Activated naive CD4-positive, alpha-beta T cell treated with anti-CD3 and anti-CD28 coated beads, Interleukin-2, amount 50 U/mL, for 16 hours (primary cell): ENCODE measurements at places on chromosomes 16 and 17.

DNA sequence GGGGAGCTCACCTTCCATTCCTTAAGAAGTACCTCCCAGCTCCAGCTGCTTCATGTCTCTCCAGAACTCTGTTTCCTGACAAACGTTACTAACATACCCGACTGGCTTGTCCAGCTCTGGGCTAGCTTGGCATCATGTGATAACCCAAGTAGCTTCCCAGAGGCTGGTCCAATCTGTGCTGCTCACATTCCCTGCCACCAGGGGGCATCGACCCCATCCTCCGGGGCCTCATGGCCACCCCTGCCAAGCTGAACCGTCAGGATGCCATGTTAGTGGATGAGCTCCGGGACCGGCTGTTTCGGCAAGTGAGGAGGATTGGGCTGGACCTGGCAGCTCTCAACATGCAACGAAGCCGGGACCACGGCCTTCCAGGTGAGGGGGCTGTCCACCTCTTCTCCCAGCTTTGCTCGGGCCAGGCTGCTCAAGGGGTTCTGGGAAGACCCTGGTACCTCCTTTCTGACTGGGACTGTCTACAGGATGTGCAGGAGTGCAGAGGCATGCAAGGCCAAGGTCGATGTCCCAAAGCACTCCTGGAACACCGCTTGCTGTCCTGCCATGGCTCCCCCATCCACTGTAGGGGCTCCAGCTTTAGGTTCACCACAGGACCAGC, 7.6 kb downstream of the EPX start:
- DNase-seq = peak; percentile 58

DNA sequence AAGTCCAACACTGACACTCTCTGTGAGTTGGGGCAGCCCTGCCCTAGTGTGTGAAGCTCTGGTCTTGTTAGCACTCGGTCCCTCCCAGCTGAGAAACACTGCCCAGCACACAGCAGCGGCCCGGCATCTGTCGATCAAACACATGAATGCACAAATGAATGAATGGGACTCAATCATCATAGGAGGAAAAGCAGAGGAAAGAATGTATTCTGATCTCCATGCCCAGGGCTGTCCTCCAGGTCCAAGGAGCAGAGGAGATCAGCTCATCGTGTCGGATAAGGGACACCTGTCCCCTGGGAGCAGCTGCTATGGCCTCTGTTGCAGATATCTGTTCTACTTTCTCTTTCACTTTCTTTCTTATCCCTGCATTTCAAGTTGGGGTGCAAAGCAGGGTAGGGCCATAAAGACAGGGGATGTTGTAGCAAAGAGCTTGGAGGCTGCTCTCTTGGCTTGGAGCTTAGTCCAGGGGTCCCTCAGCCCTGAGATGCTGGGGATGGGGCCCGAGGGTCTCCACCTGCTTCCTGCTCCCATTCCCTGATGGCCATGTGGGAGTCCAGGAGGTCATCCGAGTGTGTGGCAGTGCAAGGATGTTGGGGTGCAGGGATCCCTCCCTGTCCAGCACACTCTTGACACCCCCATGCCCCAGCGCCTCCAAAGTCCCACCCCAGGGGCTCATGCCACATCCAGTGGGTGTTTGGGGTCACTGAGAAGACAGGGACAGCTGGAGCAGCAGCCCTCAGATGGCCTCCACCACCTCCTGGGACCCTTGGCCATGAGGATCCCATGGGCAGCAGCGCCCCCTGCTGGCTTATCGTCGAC, 88.2 kb downstream of the IRF8 start:
- DNase-seq = peak; percentile 45

DNA sequence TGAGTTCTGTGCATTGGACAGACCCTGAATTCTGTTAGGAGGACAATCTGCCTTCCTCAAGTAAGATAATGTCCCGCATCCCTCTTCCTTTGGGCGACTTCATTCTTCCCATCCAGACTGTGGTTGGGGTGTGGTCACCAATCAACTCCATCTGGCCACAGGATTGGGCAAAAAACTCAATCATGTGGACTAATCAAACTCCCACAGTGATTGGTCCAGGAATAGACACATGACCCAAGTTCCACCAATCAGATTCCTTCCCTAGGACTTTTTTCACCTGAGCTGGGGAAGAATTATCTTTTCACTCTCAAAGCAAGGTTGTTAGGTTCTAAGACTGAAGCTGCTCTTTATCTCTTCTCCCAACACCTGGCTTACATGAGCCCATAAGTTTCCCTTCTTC, 13.2 kb upstream of the NKD1 start:
- no peak for DNase-seq

GRCh38 chr16:77963185-77964044, 58.9 kb upstream of the CLEC3A start:
- DNase-seq = no peak

- no peak for DNase-seq
Observed at GRCh38 chr16:61007694-61008093, 1028.5 kb downstream of the CDH8 start.

DNA sequence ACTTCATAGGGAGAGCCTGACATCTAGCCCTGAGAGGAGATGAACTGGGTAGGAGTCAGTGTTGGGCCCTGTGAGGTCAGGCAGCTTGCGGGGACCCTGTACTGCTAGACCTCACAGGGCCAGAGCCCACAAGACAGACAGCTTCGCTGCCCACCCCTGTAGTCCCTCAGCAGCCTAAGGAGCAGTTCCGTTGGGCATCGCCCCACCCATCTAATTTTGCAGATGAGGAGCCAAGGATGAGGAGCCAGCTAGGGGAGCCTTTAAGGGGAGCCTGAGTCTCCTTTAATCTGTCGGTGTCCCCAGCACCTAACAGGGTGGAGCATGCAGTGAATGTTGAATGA, 755 bp upstream of the TUFM start:
- no peak for DNase-seq

GRCh38 chr17:8885967-8886684, 18.7 kb upstream of the PIK3R6 start:
- no peak for DNase-seq

DNA sequence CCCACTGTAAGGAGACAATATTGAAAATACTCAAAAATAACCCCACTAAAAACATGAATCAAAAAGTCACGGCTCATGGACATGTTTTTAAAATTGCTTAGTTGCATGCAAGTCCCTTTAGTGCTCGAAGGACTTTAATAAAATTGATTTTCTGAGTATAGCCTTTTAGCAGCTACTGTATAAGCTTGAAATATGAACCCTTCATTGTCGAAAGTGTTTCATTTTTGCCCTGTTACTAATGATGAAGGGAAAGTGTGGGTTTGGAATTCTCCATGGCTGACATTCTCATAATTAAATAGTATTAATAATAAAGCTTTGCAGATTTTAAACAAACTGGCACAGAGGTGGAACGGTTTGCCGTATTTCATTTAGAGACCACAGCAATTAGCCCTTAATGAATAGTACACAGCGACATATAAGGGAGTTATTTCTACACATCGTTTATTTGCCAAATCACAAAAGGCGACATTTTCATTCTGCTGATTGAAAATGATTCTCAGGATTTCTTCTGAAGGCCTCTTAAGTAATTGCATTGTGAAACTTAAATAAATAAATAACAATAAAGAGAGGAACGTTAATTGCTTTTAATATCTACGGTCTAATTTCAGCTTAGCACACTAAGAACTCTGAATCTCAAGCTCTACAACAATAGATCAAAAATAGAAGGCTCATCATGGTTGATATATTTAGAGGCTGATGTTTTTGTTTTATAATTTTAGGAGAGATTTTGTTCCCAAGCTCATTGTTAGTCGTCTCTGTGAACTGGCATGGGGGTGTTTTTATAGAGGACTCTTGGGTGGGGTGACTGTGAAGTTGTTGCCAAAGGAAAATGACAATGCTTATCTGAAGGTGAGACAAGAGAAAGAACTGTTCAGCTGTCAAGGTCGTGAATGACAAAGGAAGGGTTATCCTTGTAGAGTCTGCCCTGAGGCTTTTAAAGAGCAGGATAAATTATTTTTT, 60.6 kb downstream of the IRX6 start:
- no peak for DNase-seq

GRCh38 chr16:72464597-72465368, 292.8 kb upstream of the PMFBP1 start:
- DNase-seq = no peak
